ENCODE measurements at places on chromosomes 1 and 21.
A peak's percentile ranks its signal among the peaks of the same experiment; 100 is the strongest.

GRCh38 chr1:179448437-179449149 is 82.8 kb downstream of the AXDND1 start:
- DNase-seq: no peak

- DNase-seq: no peak
Measured at GRCh38 chr1:10187026-10187334, 23.4 kb upstream of the KIF1B start.

DNA sequence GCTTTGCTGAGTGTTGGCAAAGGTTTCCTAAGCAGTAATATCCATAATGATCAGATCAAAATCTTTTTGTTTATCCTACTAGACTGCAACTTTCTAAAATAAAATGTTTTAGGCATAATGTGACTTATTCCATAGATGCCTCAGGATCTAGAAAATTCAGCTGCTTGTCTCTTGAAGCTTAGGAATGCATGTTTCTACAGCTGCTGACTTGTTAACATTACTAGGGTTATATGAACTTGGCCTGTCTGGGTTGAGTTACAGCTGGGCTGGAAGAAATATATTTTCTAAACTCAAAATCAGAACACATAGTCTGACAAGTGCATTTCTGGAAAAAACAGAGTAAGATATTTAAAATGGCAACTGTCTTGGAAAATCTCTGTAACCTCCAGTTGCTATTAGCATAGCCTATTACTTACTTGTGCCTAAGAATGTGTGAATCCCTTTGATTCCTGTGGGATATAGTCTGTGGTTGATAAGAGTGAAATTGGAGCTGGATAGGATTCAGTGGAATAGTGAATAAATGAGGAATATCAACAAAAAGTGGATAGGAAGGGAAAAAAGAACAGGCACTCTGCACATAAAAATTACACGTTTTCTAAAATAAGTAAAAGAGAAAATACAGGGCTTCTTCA is 61.2 kb downstream of the RGS4 start:
- no peak for DNase-seq

DNA sequence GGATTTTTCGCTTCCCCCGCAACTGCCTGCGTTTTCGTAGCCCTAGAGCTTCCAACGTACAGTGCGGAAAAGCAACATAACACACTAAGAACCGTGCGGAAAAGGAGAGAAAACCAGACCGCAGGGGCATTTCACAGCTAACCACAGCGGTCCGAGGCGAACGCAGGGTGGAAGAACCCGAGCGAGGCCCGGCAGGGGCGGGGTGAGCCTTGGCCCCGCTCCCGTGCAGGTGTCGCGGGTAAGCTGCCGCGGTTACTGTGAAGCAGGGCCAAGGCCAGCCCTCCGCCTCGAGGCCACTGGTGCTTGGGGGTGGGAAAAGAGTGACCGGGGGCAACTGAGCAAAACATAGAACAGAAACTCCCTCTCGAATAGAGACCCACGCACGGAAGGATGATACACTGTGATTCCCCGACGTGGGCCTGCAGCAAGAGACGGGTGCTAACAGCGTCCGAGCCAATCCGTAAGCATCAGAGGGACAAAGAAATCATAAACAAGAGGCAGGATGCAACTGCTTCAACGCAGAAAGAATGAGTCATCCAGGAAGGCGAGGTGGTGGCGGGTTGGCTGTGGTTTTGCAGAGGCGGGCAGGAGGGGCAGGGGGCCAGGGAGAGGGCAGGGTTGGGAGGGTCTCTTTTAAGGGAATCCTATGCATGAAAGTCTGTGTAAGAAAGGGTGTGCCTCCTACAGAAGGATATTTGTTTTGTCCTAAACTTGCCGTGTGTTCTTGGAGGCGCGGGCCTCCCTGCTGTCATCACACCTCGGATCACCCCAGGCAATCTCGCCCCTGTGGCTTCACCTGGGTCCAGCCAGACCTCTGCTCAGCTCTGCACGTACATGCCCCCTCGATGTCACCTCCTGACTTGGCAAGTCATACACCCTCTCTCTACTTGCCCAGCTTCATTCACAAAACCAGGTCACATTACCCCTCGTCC is 7.3 kb downstream of the GNG4 start:
- peak; percentile 81 for DNase-seq

DNA sequence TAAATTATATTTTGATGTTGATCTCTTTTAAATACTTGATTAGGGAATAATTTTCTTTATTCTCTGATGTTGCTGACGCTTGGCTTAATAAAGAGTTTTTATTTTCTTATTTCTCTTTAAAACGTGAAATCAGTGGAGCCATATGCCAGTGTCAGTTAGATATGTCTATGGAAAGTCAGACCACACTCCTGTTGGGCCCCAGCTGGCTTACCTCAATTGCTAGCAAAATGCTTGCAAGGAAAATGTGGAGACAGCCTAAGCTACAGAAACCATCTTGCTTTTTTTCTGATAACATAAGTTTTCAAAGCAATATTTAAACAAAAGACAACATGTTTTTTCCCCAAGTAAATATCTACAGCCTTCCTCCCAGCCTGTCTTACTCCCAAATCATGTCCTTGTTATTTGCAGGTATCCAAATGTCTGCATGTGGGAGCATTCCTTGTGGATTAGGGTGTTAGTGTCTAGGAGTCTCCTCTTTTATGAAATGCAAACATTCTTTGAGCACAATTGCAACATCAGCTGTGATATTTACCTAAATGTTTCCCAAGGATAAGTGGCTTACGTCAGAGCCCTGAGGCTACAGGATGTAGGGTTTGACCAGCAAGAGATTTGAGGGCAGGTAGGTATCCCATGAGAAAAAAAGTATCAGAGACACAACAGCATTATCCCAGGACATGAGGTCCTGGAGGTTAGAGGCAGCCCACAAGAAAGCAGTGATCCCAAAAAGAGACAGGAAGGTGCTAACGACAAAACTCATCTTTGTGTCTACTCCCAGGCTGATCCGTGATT is 117.2 kb upstream of the KCNJ15 start:
- no peak for DNase-seq
